Endodermal cell (in vitro differentiated cells): ENCODE measurements at places on chromosomes 1 and 21. TPM values are rescaled to one million over a fixed set of nuclear protein-coding genes. Genes with fewer than 3 reads are reported as not detected.

DNA sequence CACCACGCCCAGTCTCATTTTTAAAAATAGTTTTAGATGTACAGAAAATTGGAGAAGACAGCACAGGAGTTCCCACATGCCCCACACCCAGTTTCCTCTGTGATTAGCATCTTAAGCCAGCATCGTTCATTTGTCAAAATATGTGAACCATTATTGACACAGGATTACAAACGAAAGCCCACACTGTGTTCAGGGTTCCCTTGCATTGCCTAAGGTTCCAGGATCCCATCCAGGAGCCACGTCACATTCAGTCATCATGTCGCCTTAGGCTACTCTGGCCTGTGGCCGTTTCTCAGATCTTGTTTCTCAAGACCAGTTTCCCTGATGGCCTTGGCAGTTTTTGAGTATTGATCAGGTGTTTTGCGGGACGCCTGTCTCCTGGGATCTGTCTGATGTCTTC lies 34.7 kb upstream of the TNFRSF1B start:
- no peak for DNase-seq

- peak; percentile 71 for DNase-seq
Observed at GRCh38 chr1:201655243-201655642, 116.3 kb downstream of the NAV1 start.

GRCh38 chr1:221437926-221438325 lies 304.0 kb downstream of the DUSP10 start:
- DNase-seq: no peak

DNA sequence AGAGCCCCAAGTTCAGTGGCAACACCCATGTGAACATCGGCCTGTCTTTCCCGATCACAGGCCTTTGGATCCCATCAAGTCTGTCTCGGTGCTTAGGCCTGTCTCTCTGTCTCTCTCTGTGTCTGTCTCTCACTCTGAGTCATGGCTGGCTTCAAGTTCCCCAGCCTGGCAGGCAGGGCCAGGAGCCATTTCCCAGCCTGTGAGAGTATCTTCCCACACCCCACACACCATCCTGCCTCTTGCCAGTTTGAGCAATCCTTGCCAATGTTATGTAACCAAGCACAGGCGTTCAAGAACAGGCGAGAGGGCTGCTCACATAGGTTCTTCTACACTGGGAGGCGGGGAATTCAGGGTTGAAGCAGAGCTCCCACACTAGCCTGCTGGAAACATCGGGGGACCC lies 70.0 kb upstream of the TMEM51 start:
- no peak for DNase-seq

GRCh38 chr21:26715878-26716506 lies 129.2 kb downstream of the ADAMTS1 start:
- DNase-seq: peak; percentile 89

- DNase-seq: peak; percentile 65
Observed at GRCh38 chr1:41884256-41885230, 34.2 kb downstream of the HIVEP3 start.

GRCh38 chr21:37383086-37383485 lies 16.5 kb downstream of the DYRK1A start:
- no peak for DNase-seq

GRCh38 chr21:44789880-44790279 lies 11.7 kb downstream of the UBE2G2 start:
- DNase-seq: peak; percentile 17

DNA sequence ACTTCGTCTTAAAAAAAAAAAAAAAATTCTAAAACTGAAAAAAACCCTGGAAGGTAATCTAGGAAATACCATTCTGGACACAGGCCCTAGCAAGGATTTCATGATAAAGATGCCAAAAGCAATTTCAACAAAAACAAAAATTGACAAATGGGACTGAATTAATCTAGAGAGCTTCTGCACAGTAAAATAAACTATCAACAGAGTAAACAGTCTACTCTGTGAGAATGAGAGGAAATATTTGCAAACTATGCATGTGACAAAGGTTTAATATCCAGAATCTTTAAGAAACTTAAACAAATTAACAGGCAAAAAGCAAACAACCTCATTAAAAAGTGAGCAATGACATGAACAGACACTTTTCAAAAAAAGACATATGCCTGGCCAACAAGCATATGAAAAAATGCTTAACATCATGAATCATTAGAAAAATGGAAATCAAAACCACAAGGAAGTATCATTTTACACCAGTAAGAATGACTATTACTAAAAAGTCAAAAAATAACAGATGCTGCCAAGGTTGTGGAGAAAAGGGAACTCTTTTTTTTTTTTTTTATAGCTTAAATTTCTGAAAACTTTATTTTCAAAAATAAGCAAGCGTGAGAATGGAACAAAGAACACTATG lies 29.4 kb upstream of the RNPC3 start:
- DNase-seq: no peak

DNA sequence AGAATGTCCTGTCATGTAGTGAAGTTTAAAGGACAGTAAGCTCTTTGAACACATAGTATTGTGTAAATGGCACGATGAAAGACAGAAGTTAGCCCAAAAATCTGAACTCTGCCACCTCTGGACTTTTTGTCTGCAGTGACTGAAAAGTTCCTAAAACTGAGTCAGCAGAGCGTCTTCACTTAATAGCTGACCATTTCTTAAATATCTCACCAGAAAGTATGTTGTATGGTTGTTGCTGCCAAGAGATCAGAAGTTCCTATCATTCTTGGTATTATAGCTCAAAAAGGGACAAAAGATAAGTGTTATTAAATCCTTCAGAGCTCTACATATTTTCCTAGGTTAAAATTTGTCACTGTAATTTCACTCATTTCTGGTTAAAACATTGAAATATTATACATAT lies 1003.0 kb downstream of the TTLL7 start:
- no peak for DNase-seq

DNA sequence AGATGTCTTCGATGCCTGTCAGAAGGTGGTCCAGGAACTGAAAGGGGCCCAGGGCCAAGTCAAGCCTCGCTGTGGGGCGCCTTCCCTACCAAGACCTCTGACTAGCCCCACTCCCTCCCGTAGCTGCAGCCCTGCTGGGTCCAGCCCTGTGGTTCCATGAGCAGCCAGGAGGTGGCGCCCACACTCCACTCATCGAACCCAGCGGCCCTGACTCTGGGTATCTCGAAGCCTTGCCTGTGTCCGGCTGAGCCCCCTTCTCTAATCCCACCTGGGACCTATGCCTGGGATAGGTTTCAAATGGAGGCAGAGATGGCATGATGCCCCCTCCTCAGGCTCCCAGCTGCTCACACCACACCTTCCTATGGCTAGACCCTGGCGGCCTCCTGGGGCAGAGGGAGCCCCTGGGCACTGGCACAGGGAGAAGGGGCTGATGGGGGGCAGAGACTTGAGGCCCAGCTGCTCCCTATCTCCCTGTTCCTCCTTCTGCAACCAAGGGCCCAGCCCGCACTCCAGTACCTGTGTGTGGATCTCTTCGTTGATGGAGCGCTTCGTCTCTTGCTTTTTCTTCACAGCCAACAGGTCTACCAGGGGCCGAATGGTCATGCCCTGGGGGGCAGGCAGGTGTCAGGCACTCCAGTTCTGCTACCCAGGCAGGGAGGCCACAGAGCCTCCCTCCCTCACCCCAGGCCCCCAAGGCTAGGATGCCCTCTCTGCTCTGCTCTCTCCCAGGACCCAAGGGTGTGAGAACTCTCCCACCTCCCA lies 52.0 kb downstream of the SLC9A1 start:
- peak; percentile 97 for DNase-seq

GRCh38 chr1:185837711-185838110 lies 103.5 kb downstream of the HMCN1 start:
- no peak for DNase-seq

DNA sequence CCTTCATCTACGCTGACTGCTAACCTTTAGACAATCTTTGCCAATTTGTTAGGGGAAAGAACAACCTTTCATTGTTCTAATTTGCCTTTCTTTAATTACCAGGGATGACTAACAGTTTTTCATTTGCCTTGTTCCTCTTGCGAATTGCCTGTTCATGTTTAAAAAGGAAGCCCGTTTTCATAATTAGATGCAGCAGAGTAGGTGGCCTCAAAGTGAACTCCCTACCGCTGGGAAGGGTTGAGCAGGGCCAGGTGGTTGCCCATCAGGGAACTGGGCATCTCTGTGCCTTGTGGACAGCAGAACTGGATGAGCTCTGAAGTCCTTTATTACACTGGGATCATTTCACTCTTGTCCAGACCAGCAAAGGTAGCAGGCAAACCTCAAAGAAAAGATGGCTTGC lies 59.0 kb downstream of the HIVEP3 start:
- DNase-seq: no peak

DNA sequence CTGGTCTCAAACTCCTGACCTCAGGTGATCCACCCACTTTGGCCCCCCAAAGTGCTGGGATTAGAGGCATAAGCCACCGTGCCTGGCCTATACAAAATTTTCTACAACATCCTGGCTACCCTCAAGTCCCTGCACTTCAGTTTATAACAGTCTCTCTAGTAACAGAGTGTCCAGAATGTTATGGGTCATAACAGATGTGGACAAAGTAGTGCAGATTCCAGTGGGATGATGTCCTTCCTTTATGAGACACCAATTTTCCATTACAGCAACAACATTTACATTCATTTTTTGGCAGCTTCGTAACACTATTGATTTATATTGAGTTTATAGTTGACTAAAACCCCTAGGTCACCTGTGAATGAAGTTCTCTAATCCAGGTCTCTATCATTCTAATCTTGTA lies 429.4 kb upstream of the PTBP2 start:
- no peak for DNase-seq

DNA sequence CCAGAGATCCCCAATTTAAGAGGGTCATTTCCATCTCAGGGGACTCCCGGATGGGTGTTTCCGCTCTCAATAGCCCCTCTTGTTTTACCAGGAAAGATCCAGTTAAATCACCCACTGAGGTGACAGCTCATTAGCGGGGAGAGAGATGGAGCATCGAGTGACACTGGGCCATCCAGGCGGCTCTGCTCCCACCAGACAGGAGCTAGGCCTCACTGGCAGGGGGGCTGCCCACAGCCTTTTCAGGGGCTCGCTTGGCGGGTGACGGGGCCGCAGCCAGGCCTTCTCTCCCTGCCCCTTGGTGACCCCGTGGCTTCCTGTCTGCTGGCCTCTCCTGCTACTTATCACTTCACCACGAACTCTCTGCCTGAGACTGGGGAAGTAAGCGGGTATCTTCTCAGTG lies 26.7 kb upstream of the SPSB1 start:
- DNase-seq: no peak

GRCh38 chr1:18951416-18951815 lies 5.1 kb downstream of the IFFO2 start:
- DNase-seq: no peak

DNA sequence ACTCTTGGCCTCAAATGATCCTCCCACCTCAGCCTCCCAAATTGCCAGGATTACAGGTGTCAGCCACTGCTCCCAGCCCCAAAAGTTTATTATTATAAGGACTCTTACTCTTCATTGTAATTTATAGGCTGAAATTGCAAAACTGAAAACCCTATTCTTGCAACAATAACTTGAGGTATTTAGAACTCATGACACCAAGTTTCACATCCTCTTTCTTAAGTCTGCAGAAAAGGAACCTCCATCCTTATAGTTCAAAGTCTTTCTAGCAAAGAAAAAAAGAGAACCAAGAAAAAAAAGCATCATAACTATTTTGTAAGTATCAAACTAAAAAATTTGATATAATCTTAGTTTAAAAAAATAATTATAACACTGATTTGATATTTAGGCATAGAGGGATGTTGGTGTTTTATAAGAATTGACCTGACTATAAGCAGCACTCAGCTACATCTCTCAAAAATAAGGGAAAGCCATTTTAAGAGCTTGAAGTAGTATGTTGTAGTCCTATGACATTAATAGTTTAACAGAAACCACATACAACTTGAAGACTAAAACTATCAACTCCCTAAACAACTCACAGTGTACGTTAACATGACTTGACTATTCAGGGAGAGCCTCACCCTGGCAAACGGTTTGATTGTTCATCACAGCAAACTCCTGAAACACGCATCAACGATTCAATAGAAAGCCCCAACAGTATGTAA lies 122.4 kb downstream of the AKT3 start:
- no peak for DNase-seq

GRCh38 chr1:62301726-62302390 lies 17.4 kb downstream of the KANK4 start:
- DNase-seq: peak; percentile 59

DNA sequence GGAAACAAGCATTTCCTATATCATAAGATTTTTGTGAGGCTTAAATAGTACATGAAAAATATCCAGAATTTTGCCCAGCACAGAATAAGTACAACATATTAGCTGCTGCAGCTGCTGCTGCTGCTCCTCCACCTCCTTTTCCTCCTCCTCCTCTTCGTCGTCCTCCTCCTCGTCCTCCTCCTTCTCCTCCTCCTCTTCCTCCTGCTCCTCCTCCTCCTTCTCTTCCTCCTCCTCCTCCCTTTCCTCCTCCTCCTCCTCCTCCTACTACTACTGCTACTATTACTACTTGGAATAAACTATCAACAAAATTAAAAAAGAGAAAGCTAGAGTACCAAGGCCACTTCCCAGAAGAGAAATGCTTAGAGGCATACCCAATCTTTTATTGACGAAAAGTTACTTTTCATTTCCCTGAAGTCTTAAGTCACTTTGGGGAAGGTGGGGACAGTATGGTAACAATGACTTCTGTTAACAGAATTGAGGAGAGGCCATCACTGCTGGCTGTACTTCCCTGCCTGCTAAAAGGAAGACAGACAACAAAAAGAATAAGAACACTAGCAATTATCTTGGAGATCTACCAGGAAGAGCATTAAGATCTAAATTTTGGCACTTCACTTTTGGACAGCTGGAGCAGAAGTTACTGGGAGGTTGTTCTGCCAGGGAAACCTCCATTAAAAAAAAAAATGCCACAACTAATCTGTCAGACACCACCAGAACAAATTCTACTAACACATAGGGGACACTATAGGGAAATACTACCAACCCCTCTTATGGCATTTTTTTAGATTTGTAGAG lies 7.1 kb downstream of the DENND1B start:
- DNase-seq: no peak

- peak; percentile 82 for DNase-seq
Observed at GRCh38 chr21:45405819-45406762, 1.1 kb downstream of the COL18A1 start.

- no peak for DNase-seq
Observed at GRCh38 chr1:207366022-207366421, 44.5 kb downstream of the CD55 start.

GRCh38 chr1:41803656-41804055 lies 115.1 kb downstream of the HIVEP3 start:
- no peak for DNase-seq

- DNase-seq: peak; percentile 41
Observed at GRCh38 chr1:53605181-53605580, 133.8 kb downstream of the GLIS1 start.

CLDN17 gene
- total RNA-seq: not detected in 3 replicates

UTS2 gene
- total RNA-seq: 0.59 TPM in 1 of 3 replicates, not detected in the others

LMX1A gene
- 1.6 and 3.8 TPM in 2 replicates for total RNA-seq

TSTD1 gene
- total RNA-seq: 68.2 to 94.7 TPM (median 76.4 TPM) in 3 replicates

CELA3B gene
- total RNA-seq: not detected in 3 replicates

LEFTY1 gene
- 76.0 to 806 TPM (median 85.4 TPM) in 3 replicates for total RNA-seq

TLCD4 gene
- 6.4 and 7.7 TPM in 2 replicates for total RNA-seq

FCRL4 gene
- not detected in 2 replicates for total RNA-seq

CYP2J2 gene
- 0.23 to 0.53 TPM (median 0.29 TPM) in 3 replicates for total RNA-seq

TMEM200B gene
- 33.7 and 36.0 TPM in 2 replicates for total RNA-seq

ZC3H11A gene
- 56.1 to 137 TPM (median 119 TPM) in 3 replicates for total RNA-seq

ATP8B2 gene
- total RNA-seq: 19.8 to 37.3 TPM (median 34.1 TPM) in 3 replicates

TSPEAR gene
- total RNA-seq: 1.1 and 1.5 TPM in 2 replicates

F13B gene
- total RNA-seq: not detected in 2 replicates
